Neural progenitor cell (in vitro differentiated cells): ENCODE measurements at places on chromosomes 7 and 10. TPM values are rescaled to one million over a fixed set of nuclear protein-coding genes. Genes with fewer than 3 reads are reported as not detected.

DNA sequence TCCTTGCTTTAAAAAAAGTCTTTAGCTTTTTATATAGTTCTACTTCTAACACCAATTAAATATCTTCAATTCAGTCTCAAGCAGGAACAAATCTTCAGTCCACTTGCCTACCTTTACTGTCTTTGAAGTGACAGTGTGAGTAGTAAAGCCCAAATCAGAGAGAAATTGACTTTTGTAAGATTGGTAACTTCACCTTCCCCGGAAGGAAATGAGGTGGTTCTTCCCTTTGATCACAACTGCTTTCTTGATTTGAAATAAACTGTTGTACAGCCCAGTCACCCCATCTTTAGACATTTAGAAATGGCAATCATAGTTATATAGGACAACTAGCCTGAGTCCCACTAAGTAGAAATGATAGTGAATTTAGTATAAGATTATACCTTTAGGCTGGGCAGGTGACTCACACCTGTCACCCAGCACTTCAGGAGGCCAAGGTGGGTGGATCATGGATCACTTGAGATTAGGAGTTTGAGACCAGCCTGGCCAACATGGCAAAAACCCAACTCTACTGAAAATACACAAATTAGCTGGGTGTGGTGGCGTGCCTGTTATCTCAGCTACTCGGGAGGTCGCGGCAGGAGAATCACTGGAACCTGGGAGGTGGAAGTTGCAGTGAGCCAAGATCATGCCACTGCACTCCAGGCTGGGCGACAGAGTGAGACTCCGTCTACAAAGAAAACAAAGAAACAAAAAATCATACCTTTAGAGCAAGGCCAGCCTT lies 4.7 kb downstream of the FAS start:
- peaks cover 22% of the 10 kb centered on the region for H3K4me1 ChIP-seq
- H3K36me3 ChIP-seq: no peaks in the 10 kb centered on the region
- H3K4me3 ChIP-seq: no peak overlapping the region

DNA sequence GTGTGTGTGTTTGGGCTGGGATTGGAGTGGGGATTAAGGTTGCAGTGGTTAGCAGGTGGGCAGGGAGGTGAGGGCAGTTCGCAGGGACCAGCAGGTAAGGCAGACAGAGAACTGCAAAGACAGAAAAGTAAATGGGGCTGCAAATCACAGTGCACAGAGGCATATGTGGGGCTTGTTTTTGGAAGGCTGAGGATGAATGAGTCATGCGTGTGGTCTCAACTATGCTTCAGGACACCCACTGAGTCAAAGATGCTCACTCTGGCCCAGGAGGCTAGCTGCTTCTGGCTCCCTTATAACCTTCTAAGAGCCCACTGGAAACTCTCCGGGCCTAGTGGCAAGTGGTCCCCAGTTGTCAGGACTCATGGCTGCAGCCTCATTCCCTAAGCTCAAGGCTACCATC lies 118.2 kb downstream of the ZNF248 start:
- H3K27ac ChIP-seq: no peak overlapping the region
- H3K4me1 ChIP-seq: no peaks in the 10 kb centered on the region
- H3K4me3 ChIP-seq: no peak overlapping the region
- DNase-seq: no peak
- no peaks in the 10 kb centered on the region for H3K36me3 ChIP-seq
- H3K27me3 ChIP-seq: no peaks in the 10 kb centered on the region

DNA sequence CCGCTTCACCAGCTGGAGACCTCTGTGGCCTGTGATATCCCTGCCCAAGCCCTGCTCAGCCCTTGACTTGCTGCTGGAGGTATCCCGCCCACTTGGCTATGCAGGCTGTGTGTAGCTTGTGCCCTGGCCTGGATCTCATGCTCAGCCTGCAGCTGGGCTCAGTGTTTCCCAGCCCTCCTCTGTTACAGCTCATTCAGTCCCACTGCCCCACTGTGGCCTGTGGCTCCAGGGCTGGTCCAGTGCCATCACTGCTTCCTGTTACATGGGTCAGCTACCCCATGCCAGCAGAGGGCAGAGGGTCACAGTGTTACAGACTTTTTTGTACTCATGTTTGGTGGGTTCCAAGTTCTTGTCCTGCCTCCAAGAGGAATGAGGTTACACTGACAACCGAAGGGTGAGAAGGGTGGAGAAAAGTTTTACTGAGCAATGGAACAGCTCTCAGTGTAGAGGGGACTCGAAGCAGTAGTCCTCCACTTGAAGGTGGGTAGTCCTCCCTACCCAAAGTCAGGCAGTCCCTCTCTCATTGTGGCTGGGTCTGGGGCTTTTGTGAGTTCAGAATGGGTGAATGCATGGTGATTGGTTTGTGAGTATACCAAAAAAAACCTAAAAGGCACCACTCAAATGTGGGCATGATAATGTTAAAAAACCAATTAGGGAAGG lies 100.4 kb downstream of the ANKRD7 start:
- peak; percentile 20 for DNase-seq
- H3K4me3 ChIP-seq: no peak overlapping the region
- peaks cover 14% of the 10 kb centered on the region for H3K4me1 ChIP-seq
- no peak overlapping the region for H3K27ac ChIP-seq
- H3K27me3 ChIP-seq: no peaks in the 10 kb centered on the region

DNA sequence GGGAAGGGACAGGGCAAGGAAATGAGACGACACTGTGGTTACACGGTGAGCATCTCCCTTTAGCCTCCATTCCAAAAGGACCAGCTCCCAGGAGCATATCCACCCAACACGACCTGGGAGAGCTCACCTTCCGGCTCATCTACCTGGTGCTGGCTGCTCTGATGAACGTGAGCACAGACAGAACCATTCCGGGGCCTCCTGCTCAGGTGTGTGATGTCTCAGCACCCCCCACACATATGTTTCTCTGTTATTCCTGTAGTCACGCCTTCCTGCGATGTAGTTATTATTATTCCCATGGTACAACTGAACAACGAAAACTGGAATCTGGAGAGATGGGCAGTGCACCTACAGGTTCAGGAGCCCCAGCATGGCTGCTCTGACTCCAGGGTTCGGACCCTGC lies 20.5 kb upstream of the GPR26 start:
- no peaks in the 10 kb centered on the region for H3K36me3 ChIP-seq
- H3K27ac ChIP-seq: no peak overlapping the region
- no peak for DNase-seq
- H3K4me3 ChIP-seq: no peak overlapping the region
- no peaks in the 10 kb centered on the region for H3K4me1 ChIP-seq

DNA sequence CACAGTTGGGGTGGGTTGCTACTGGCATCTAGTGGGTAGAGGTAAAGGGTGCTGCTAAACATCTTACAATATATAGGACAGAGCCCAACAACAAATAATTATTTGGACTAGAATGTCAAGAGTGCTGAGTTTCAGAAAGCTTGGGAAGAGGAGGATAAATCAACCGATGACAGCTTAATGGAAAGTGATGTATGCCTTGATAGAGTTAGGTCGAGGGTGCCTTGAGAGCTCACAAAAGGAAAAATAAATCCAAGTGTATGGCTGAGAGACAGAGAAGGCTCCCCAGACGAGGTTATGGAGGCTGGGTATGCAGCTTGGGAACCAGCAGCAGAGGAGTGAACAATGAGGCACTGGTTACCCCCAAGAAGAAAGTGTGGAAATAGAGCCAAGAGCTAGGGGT lies 211.1 kb downstream of the HDAC9 start:
- H3K27me3 ChIP-seq: no peaks in the 10 kb centered on the region
- no peak for DNase-seq
- H3K36me3 ChIP-seq: no peaks in the 10 kb centered on the region
- no peak overlapping the region for H3K4me3 ChIP-seq

GRCh38 chr7:74401137-74401859 lies 52.4 kb upstream of the GTF2IRD1 start:
- H3K4me3 ChIP-seq: no peak overlapping the region
- no peaks in the 10 kb centered on the region for H3K4me1 ChIP-seq
- no peak overlapping the region for H3K27ac ChIP-seq

DNA sequence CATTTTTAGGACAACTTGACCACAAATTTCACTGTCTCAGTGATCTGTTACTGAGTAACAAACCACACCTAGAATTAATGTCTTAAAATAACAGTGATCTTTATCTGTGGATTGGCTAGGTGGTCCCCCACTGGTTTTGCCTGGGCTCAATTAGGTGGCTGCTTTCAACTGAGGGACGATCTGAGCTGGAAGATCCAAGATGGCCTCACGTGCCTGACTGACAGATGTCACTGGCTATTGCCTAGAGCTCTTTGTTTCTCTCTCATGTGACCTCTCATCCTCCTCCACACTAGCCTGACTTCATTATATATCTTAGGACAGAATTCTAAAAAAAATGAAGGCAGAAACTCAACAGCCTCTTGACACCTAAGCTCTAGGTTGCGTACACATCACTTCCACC lies 59.7 kb downstream of the HACD1 start:
- H3K27ac ChIP-seq: no peak overlapping the region
- no peak for DNase-seq
- no peaks in the 10 kb centered on the region for H3K36me3 ChIP-seq
- no peak overlapping the region for H3K4me3 ChIP-seq
- H3K4me1 ChIP-seq: no peaks in the 10 kb centered on the region

DNA sequence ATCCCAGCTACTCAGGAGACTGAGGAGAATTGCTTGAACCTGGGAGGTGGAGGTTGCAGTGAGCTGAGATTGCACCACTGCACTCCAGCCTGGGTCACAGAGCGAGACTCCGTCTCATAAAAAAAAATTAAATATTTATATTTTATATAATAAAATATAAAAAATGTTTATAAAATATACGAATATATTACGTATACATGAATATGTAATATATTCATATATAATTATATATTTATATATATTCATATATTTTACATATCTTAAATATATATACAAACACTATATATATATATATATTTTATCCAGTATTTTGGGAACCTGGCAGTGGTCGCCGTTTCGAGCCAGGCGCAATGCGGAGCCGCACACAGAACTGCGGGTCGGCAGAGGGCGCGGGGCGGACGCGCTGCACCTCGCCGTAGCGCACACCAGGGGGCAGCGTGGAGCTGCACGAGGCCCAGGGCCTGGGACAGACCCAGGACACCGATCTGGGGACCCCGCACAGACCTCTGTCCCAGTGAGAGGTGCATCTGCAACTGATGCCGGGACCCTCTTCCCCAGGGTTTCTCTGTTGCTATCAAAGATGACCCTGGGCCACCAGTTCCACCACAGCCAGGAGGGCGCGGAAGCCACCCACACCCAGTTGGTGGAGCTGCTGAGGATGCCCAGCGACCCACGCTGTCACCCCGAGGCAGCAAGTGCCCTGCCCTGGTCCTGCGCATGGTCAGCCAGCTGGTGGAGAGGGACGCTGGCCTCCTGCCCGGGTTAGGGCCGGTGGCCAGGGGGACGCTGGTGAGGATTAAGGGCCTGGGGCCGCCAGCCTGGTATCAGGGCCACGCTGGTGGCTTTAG lies 22.7 kb downstream of the AP5Z1 start:
- H3K36me3 ChIP-seq: no peaks in the 10 kb centered on the region
- H3K27ac ChIP-seq: no peak overlapping the region
- peak; percentile 83 for DNase-seq
- no peaks in the 10 kb centered on the region for H3K4me1 ChIP-seq
- no peak overlapping the region for H3K4me3 ChIP-seq

DNA sequence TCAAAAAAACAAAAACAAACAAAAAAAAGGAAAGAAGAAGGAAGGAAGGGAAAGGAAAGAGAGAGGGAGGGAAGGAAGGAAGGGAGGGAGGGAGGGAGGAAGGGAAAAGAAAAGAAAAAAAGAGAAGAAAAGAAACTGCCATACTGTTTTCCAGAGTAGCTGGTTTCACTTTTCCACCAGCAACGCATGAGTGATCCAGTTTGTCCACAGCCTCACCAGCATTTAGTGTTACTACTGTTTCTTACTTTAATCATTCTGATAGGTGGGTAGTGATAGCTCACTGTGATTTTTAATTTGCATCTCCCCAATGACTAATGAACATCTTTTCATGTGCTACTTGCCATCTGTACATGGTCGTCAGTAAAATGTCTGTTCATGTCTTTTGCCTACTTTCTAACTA lies 9.6 kb downstream of the GSTK1 start:
- no peak for DNase-seq
- no peaks in the 10 kb centered on the region for H3K36me3 ChIP-seq
- H3K27me3 ChIP-seq: no peaks in the 10 kb centered on the region
- no peak overlapping the region for H3K4me3 ChIP-seq

GRCh38 chr10:5600908-5601307 lies 65.5 kb downstream of the ASB13 start:
- DNase-seq: no peak
- H3K4me3 ChIP-seq: no peak overlapping the region
- H3K27ac ChIP-seq: no peak overlapping the region
- H3K4me1 ChIP-seq: peaks cover 6% of the 10 kb centered on the region
- H3K27me3 ChIP-seq: no peaks in the 10 kb centered on the region
- no peaks in the 10 kb centered on the region for H3K36me3 ChIP-seq

The DNAJC12 gene
- total RNA-seq: 3.5 and 3.7 TPM in 2 replicates

The UPK3B gene
- total RNA-seq: 0.12 TPM in 1 of 2 replicates, not detected in the other

The ABCF2 gene
- total RNA-seq: 31.3 and 40.7 TPM in 2 replicates

The LIPF gene
- total RNA-seq: not detected in 2 replicates
